ENCODE measurements at places on chromosomes 12 and 14.

- DNase-seq = no peak
These were observed 132.1 kb downstream of the RAD51B start for GRCh38 chr14:67951529-67952135.

DNA sequence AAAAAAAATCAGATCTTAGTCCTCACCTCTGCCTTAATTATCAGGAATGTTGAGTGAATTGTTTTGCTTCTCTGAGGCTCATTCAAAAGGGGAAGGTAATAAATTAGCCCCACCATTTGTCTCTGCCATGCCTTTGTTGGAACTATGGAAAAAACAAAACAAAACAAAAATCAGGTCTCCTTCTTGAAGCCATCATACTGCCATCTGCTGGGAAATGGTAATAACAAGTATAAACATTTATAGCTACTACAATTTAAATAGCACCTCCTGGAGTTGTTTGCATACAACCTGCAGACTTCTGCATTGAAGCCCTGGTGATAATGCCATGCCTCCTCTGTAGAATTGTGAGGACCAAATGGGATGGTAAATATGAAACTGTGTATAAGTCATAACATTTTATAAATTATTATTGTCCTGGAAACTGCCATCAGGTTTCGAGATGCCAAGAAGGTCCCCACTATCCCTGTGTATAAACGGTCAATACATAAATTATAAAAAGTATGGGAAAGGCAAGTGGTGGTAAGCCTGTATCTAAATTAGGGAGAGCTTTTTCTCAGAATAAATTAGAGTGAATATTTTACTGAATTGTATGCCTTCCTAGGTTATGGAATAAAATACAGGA is 87.2 kb upstream of the FGD4 start:
- no peak for DNase-seq

GRCh38 chr12:96194576-96194889 is 358 bp downstream of the ELK3 start:
- no peak for DNase-seq

GRCh38 chr14:69683971-69684370 is 72.6 kb downstream of the SUSD6 start:
- DNase-seq = no peak

- no peak for DNase-seq
These were observed 16.2 kb downstream of the ABHD4 start for GRCh38 chr14:22614240-22614799.

- no peak for DNase-seq
These were observed 15.7 kb downstream of the ANO6 start for GRCh38 chr12:45231515-45232145.

DNA sequence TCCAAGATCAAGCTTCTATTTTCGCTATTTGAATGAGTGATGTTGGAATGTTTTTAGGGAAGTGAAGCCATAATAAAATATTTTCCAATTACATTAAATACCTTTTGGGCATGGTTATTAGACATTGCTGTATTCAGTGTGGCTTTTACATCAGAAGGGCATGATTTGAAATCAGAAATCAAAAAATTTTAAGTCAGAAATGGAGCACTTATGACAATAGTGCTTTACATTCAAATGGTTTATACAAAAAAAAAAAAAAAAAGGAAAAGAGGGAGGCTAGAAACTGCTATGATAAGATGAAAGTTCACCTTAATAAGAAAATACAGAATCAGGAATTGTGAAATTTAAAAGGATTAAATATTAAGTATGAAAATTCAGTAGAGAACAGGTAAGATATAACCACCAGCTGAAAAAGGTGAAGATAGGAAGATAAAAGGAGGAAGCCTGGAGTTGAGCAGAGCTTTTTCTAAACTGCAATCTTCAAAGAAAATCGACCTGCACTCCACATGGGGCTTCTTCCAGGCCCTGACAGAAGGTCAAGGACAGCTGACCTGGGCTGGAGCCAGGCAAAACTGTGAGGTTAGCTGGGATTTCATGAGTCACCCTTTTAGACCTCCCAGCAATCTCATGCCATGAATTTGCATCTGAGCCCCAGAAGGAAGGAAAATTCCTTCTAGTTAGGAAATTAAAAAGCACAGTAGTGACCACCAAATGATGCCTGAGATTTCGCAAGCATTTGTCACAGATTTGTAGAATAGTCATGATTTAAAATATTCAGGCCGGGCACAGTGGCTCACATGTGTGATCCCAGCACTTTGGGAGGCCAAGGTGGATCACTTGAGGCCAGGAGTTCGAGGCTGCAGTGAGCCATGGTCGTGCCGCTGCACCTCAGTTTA is 23.4 kb upstream of the BMP4 start:
- peak; percentile 28 for DNase-seq

DNA sequence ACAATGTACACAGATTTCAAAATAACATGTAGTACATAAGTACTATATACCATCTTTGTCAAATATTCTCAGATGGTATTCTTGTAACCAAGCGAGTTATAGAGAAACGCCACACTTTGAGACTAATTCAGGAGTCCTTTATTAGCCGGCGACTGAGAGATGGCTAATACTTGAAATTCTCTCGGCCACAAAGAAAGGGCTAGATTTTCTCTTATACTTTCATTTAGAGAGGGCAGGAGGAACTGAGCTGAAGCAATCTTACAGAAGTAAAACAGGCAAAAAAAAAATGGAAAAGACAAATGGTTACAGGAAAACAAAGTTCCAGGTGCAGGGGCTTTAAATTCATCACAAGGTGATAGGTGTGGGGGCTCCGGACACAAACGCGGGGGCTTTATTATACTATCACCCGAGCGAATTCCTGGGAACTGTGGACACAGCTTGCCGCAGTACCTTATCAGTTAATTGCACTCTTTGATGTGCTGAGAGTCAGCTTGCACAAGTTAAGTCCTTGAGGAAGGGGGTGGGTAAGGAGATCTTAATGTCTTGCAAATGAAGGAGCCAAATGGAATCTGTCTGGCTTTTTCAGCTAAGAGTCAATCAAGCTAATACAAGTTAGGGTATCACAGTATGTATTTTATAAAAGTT is 382.3 kb downstream of the KCNH5 start:
- DNase-seq = no peak

- DNase-seq = no peak
These were observed 966 bp downstream of the BICD1 start for GRCh38 chr12:32107359-32108267.

- no peak for DNase-seq
These were observed 54.9 kb upstream of the CISTR start for GRCh38 chr12:53806721-53807120.

GRCh38 chr12:120013659-120014380 is 24.8 kb downstream of the BICDL1 start:
- DNase-seq = no peak

GRCh38 chr12:129363041-129363440 is 509.8 kb downstream of the GLT1D1 start:
- DNase-seq = no peak

DNA sequence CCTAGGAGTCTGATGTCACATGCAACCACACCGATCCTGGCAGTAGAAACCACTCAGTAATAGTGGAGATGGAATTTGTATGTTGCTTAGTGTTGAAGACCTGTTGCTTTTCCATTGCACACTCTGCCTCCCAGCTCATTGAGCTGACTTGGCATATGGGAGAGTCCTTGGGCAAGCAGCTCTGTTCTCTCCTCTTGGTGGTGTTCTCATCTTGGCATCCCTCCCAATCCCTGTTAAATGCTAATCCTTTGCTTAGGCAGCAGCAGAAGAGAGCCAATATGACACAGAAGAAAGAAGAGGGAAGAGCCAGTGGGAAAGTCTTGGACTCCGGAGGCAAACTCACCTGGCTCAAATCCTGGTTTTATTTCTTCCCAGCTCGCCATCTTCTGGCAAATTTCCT is 178.0 kb upstream of the CAND1 start:
- DNase-seq = no peak

- DNase-seq = no peak
These were observed 41.5 kb downstream of the KIF21A start for GRCh38 chr12:39401459-39401858.

GRCh38 chr14:64465831-64466554 is 694 bp downstream of the AKAP5 start:
- DNase-seq = no peak

GRCh38 chr12:114479831-114480230 is 73.9 kb upstream of the TBX5 start:
- no peak for DNase-seq

Measured in tibial artery (tissue), 4 donors.